ENCODE measurements at places on chromosomes 5 and 9.

DNA sequence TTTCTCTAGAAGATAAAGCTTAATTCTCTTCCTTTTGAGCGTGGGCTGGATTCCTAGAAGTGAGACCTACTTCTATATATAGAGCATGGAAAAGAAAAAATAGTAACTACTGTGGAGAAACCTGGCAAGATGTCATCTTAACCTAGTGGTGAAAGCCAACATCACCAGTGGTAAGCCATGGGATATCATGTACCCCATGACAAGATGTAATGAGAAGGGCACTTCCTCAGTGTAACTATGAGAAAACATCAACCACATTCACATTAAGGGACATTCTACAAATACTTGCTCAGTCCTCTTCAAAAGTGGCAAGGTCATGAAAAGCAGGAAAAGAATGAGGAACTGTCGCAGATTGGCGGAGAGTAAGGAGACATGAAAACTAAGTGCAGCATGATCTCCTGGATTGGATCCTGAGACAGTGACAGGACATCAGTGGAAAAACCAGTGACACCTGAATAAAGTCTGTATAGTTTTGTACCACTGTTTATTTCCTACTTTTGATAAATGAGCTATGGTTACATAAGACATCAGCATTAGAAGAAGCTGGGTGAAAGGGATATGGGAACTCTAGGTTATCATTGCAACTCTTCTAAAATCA is 65.4 kb downstream of the PRRC1 start:
- no peak overlapping the region for H3K4me3 ChIP-seq
- no peaks in the 10 kb centered on the region for H3K27me3 ChIP-seq
- H3K4me1 ChIP-seq: no peaks in the 10 kb centered on the region
- no peaks in the 10 kb centered on the region for H3K36me3 ChIP-seq
- DNase-seq: no peak
- no peak overlapping the region for H3K27ac ChIP-seq

- H3K4me3 ChIP-seq: no peak overlapping the region
- no peaks in the 10 kb centered on the region for H3K36me3 ChIP-seq
- H3K4me1 ChIP-seq: no peaks in the 10 kb centered on the region
- no peak for DNase-seq
- H3K27ac ChIP-seq: no peak overlapping the region
- H3K27me3 ChIP-seq: peaks cover 3% of the 10 kb centered on the region
Observed at GRCh38 chr9:35517552-35518224, 27.8 kb downstream of the RUSC2 start.

- no peaks in the 10 kb centered on the region for H3K4me1 ChIP-seq
- H3K27ac ChIP-seq: no peak overlapping the region
- H3K36me3 ChIP-seq: peaks cover 54% of the 10 kb centered on the region
- no peaks in the 10 kb centered on the region for H3K27me3 ChIP-seq
- DNase-seq: no peak
- H3K4me3 ChIP-seq: no peak overlapping the region
Observed at GRCh38 chr5:37034955-37035354, 158.4 kb downstream of the NIPBL start.

DNA sequence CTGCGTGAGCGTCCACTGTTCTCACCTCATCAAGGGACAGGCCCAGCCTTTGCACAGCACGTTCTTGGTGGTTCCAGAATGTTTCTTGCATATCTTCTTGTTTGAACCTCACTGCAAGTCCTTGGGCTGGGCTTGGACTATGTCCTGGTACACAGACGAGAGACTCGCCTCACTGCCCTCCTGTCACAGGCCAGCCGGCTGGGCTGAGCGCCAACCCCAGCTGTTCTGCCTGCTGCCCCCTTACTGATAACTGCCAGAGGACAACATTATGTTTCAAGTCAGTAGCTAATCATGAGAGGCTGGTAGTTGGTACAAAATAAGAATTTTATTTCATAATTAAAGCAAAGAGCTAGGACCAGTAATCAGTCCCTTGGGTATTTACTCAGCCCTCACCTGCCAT is 52.8 kb upstream of the LRRTM2 start:
- no peak overlapping the region for H3K4me3 ChIP-seq
- H3K36me3 ChIP-seq: no peaks in the 10 kb centered on the region
- H3K27me3 ChIP-seq: no peaks in the 10 kb centered on the region
- no peak overlapping the region for H3K27ac ChIP-seq
- no peak for DNase-seq

All from DND-41 (cell line).